Cardiac muscle cell (in vitro differentiated cells and primary cell): ENCODE measurements at places on chromosomes 1 and 21. TPM values are rescaled to one million over a fixed set of nuclear protein-coding genes. Genes with fewer than 3 reads are reported as not detected.

- no peak overlapping the region for H3K4me3 ChIP-seq
- DNase-seq, result no peak
- H3K27ac ChIP-seq, result no peak overlapping the region
- no peaks in the 10 kb centered on the region for H3K27me3 ChIP-seq
These were observed 37.6 kb upstream of the CLSTN1 start for GRCh38 chr1:9861360-9861759.

GRCh38 chr1:25999041-25999800 lies 1.4 kb upstream of the PAFAH2 start:
- no peaks in the 10 kb centered on the region for H3K27me3 ChIP-seq
- H3K27ac ChIP-seq, result no peak overlapping the region
- H3K4me1 ChIP-seq, result peaks cover 12% of the 10 kb centered on the region
- DNase-seq, result no peak

DNA sequence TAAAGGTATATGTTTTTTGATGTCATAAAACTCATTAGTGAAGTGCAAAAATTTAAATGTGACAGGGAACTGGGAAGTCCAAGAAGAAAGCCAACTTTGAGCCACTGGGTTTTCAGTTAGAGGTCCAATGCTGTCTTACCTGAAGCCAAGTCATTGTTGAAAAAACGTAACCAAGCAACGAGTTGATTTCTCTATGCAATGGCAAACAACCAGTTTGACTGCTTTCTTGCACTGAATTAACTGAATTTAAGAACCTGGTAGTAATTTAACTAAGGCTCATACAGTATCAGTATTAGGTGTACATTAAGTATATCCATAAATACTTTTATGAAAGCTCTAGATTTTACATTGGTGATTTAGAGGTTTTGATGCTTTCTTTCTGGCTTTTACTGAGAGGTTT lies 20.2 kb upstream of the S1PR1 start:
- no peak for DNase-seq
- H3K27me3 ChIP-seq, result no peaks in the 10 kb centered on the region
- peak overlapping the region; percentile 95 for H3K27ac ChIP-seq
- peaks cover 48% of the 10 kb centered on the region for H3K4me1 ChIP-seq

DNA sequence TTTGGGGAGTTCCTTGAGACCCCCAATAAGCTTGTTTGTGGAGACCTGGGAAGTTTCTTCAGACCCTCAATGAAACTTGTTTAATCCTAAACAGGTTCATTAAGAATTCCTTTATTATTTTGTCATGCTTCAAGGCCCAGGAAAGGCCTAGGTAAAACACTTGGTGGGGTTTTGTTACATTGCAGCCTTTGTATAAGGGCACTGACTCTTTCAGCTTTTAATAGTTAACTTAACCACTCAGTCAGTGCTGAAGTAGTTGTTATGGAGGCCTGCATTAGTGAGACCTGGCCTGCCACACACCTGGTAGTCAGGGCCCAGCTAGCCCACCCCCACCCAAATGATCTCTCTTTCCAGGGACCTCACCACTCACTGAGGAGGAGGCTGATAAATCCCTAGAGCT lies 103.7 kb downstream of the FCRL5 start:
- H3K36me3 ChIP-seq, result no peaks in the 10 kb centered on the region
- H3K4me3 ChIP-seq, result no peak overlapping the region
- peaks cover under 1% of the 10 kb centered on the region for H3K4me1 ChIP-seq
- no peak for DNase-seq
- H3K27me3 ChIP-seq, result no peaks in the 10 kb centered on the region

DNA sequence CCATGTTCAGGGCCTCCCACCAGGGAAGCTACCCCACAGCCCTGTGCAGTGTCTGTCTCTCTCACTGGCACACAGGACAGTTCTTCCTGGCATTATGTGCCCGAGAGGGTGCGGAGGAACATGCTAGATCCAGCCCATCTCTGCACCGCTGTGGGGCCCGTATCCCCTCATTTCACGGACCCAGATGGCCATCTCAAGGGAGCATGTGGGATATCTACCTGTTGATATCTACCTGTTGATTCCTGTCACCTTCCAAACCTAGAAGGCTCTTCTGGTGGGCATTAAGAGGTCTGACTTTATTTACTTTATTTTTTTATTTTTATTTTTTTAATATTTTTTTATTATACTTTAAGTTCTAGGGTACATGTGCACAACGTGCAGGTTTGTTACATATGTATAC lies 11.7 kb downstream of the PIK3CD start:
- no peaks in the 10 kb centered on the region for H3K4me1 ChIP-seq
- no peak overlapping the region for H3K4me3 ChIP-seq
- no peak overlapping the region for H3K27ac ChIP-seq
- no peak for DNase-seq

DNA sequence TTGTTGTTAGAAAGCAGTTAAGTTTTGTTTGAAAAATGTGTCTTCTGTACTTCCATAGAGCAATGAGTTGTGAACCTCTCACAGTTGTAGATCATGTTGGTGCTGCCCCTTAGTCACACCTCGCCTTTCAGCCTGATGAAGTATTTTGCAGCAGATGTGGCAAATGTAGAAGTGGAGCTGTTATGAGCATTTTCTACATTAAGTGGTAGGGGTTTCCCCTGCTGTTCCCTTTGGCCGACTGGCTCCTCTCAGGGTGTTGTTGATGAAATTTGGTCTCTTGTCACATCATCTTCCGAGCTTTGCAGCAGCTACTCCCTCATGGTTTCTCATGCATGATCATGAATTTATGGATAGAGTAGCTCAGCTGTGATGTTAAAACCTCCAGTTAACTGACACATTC lies 33.6 kb upstream of the DENND1B start:
- H3K36me3 ChIP-seq, result no peaks in the 10 kb centered on the region
- H3K4me3 ChIP-seq, result no peak overlapping the region
- no peak for DNase-seq
- H3K27me3 ChIP-seq, result no peaks in the 10 kb centered on the region
- H3K4me1 ChIP-seq, result peaks cover 9% of the 10 kb centered on the region
- no peak overlapping the region for H3K27ac ChIP-seq

GRCh38 chr1:115089420-115090185 lies at the start of gene TSPAN2:
Gene TSPAN2, minus strand, starts transcription at chr1:115089503. Its CDS starts 71 bp downstream, at chr1:115089432.
- peak within 1 kb of the TSS; percentile 57 for H3K4me3 ChIP-seq
- H3K36me3 ChIP-seq, result no peaks in the 10 kb centered on the region
- peaks cover 24% of the 10 kb centered on the region for H3K4me1 ChIP-seq
- H3K27me3 ChIP-seq, result no peaks in the 10 kb centered on the region

DNA sequence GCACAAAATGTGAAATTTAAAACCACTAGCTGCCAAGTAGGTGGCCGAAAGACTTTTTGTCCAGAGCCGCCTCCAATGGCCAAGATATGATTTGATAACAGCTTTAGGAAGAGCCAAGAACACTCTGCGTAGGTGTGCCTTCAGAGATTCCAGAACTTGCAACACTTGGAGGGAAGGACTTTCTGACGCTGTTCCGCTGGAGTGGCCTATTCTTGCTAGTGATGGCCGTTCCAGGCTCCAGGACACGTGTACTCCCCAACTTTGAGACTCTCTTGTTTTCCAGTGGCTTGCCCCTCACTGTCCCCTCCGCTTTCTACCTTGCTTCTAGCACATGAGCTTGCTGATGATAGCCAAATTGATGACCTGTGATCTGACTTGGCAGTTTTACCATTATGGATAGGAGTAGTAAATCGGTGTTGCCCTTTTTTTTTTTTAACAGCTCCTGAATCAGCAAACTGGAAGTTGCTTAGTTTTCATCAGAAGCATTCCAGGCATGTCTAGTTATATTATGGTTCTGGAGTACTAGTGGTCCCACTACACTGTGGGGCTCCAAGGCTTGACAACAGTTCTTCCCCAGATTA lies 1.0 kb downstream of the PRDX6 start:
- peaks cover 31% of the 10 kb centered on the region for H3K36me3 ChIP-seq
- H3K27me3 ChIP-seq, result no peaks in the 10 kb centered on the region
- H3K4me3 ChIP-seq, result peak overlapping the region; percentile 95
- H3K27ac ChIP-seq, result peak overlapping the region; percentile 96

GRCh38 chr1:98002288-98002687 lies 81.5 kb upstream of the DPYD start:
- H3K36me3 ChIP-seq, result no peaks in the 10 kb centered on the region
- H3K4me3 ChIP-seq, result no peak overlapping the region

DNA sequence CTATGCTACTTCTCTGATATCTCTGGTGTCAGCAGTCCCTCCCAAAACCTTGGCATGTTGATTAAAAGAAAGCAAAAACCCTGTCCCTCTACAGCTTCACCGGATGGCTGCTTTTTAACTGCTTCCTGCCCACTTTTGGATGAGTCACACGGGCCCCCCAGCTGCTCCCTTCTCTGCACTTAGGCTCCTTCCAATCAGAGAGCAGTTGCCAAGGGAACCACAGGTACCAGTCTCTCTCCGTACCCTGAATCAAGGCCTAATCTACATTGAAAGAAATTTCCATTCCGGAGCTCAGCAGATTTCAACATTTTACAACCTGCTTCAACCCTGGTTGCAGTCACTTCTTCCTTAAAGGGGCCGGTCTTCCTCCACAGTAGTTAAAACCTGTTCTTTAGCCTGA lies 70.6 kb upstream of the GJB5 start:
- H3K4me1 ChIP-seq, result no peaks in the 10 kb centered on the region
- DNase-seq, result no peak
- no peak overlapping the region for H3K4me3 ChIP-seq
- H3K27me3 ChIP-seq, result no peaks in the 10 kb centered on the region
- H3K36me3 ChIP-seq, result no peaks in the 10 kb centered on the region

- H3K4me1 ChIP-seq, result peaks cover 28% of the 10 kb centered on the region
- peak overlapping the region; percentile 91 for H3K4me3 ChIP-seq
- no peaks in the 10 kb centered on the region for H3K27me3 ChIP-seq
These were observed 81.1 kb upstream of the AK4 start for GRCh38 chr1:65066766-65067490.

- H3K36me3 ChIP-seq, result no peaks in the 10 kb centered on the region
- no peaks in the 10 kb centered on the region for H3K27me3 ChIP-seq
- H3K4me1 ChIP-seq, result peaks cover 29% of the 10 kb centered on the region
These were observed 58.8 kb downstream of the SKI start for GRCh38 chr1:2286923-2287322.

- peaks cover 43% of the 10 kb centered on the region for H3K4me1 ChIP-seq
- H3K27me3 ChIP-seq, result no peaks in the 10 kb centered on the region
These were observed 15.2 kb downstream of the OPTC start for GRCh38 chr1:203509135-203509534.

GRCh38 chr1:204984499-204984898 lies 58.5 kb upstream of the CNTN2 start:
- no peak overlapping the region for H3K27ac ChIP-seq
- no peaks in the 10 kb centered on the region for H3K36me3 ChIP-seq
- H3K4me3 ChIP-seq, result no peak overlapping the region
- DNase-seq, result no peak

DNA sequence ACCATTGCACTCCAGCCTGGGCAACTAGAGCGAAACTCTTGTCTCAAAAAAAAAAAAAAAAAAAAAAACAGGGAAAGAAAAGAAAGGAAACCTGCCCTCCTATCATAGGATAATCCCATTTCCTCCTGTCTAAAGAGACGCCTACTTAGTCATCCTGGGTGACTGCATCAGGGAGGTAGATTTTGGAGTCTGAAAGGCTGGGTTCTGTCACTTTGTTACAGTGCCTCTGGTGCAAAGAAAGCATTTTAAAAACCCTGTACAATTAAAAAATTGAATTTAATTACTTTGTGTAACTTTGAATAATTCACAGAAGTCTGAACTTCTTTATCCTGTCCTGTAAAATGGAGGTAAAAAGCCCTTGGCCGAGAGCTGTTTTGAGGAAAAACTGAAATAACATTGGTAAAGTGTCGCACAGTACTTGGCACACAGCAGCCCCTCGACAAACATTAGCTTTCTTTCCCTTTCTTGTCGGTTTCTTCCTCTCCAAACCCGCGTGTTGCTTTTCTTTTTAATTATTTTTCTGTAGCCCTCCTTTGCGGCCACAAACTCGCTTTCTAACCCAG lies 657 bp upstream of the HDAC1 start:
- DNase-seq, result no peak
- H3K4me1 ChIP-seq, result peaks cover 3% of the 10 kb centered on the region
- no peaks in the 10 kb centered on the region for H3K36me3 ChIP-seq
- H3K4me3 ChIP-seq, result peak overlapping the region; percentile 89
- H3K27ac ChIP-seq, result no peak overlapping the region
- H3K27me3 ChIP-seq, result no peaks in the 10 kb centered on the region

GRCh38 chr1:31072304-31072746 lies 6.8 kb upstream of the PUM1 start:
- no peaks in the 10 kb centered on the region for H3K36me3 ChIP-seq
- peak overlapping the region; percentile 36 for H3K27ac ChIP-seq
- H3K4me3 ChIP-seq, result no peak overlapping the region
- H3K27me3 ChIP-seq, result no peaks in the 10 kb centered on the region

- no peak overlapping the region for H3K4me3 ChIP-seq
- H3K36me3 ChIP-seq, result no peaks in the 10 kb centered on the region
- no peaks in the 10 kb centered on the region for H3K4me1 ChIP-seq
- no peak overlapping the region for H3K27ac ChIP-seq
- peaks cover 8% of the 10 kb centered on the region for H3K27me3 ChIP-seq
These were observed 9.6 kb upstream of the DUSP12 start for GRCh38 chr1:161739865-161740566.

DNA sequence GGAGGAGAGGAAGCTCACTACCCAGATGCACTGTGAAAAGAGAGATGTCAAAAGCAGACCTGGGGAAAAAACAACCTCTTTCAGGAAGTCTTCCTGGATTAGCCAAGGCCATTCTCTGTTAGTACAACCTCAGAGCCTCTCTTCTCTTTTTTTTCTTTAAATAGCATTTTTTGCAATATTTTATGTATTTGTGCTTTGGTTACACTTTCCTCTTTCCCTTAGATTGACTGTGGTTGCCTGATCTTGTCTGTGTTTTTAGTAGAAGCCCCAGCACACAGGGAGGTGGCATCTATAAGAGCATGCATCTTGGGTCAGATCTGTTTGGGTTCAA lies 18.8 kb downstream of the SLC26A9 start:
- H3K4me3 ChIP-seq, result no peak overlapping the region
- no peaks in the 10 kb centered on the region for H3K36me3 ChIP-seq
- no peak overlapping the region for H3K27ac ChIP-seq
- H3K27me3 ChIP-seq, result no peaks in the 10 kb centered on the region

DNA sequence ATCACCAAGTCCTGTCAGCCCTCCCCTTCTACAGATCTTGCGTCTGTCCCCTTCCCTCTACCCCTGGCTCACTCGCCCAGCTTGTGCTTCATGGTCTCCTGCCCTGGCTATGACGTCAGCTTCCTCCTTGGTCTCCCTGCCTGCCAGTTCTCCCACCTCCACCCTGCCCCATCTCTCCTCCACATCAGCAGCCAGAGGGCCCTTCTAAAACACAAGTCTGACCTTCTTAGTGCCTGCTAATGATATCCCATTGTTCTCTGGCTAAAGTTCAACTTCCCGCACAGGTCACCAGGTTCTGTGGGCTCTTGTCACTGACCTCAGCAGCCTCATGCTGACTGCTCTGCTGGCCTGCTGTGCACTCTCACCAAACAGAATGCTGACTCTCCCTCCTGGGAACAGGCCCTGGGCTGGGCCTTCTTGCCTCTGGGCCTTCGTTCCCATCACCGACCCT lies 24.7 kb upstream of the MYCL start:
- H3K36me3 ChIP-seq, result no peaks in the 10 kb centered on the region
- H3K27me3 ChIP-seq, result peaks cover 76% of the 10 kb centered on the region
- no peak overlapping the region for H3K27ac ChIP-seq

- DNase-seq, result peak; percentile 67
- H3K36me3 ChIP-seq, result peaks cover 23% of the 10 kb centered on the region
- H3K4me1 ChIP-seq, result no peaks in the 10 kb centered on the region
- no peaks in the 10 kb centered on the region for H3K27me3 ChIP-seq
- H3K4me3 ChIP-seq, result no peak overlapping the region
- H3K27ac ChIP-seq, result no peak overlapping the region
These were observed 46.4 kb downstream of the VPS13D start for GRCh38 chr1:12276225-12276624.

Gene CELA3A
- not detected in 2 replicates for polyA plus RNA-seq

Gene C1orf185
- polyA plus RNA-seq, result not detected in 2 replicates

Gene KCNA3
- polyA plus RNA-seq, result not detected in 2 replicates

Gene VWA5B1
- 0.37 TPM in 1 of 2 replicates, not detected in the other for polyA plus RNA-seq

Gene ALX3
- polyA plus RNA-seq, result not detected in 2 replicates

Gene AZIN2
- 13.4 and 18.6 TPM in 2 replicates for polyA plus RNA-seq

Gene SLAMF7
- polyA plus RNA-seq, result 0.25 TPM in 1 of 2 replicates, not detected in the other

Gene KPNA6
- 33.8 and 53.2 TPM in 2 replicates for polyA plus RNA-seq

Gene OPRD1
- polyA plus RNA-seq, result 0.02 and 0.13 TPM in 2 replicates

Gene LIN28A
- polyA plus RNA-seq, result 3.4 and 5.6 TPM in 2 replicates
